ENCODE measurements at places on chromosomes 2 and 18. TPM values are rescaled to one million over a fixed set of nuclear protein-coding genes. Genes with fewer than 3 reads are reported as not detected.

Gene ST6GAL2
- not detected for total RNA-seq

Gene LDLRAD4
- 23.8 TPM for total RNA-seq

Gene SLC4A5
- total RNA-seq = 2.1 TPM

Gene EMILIN1
- 237 TPM for total RNA-seq

Gene RELCH
- total RNA-seq = 11.5 TPM
